Vagina (tissue), 2 donors: ENCODE measurements at places on chromosomes 1 and 21.

- no peak for DNase-seq
These were observed 49.3 kb upstream of the PSEN2 start for GRCh38 chr1:226820941-226821718.

DNA sequence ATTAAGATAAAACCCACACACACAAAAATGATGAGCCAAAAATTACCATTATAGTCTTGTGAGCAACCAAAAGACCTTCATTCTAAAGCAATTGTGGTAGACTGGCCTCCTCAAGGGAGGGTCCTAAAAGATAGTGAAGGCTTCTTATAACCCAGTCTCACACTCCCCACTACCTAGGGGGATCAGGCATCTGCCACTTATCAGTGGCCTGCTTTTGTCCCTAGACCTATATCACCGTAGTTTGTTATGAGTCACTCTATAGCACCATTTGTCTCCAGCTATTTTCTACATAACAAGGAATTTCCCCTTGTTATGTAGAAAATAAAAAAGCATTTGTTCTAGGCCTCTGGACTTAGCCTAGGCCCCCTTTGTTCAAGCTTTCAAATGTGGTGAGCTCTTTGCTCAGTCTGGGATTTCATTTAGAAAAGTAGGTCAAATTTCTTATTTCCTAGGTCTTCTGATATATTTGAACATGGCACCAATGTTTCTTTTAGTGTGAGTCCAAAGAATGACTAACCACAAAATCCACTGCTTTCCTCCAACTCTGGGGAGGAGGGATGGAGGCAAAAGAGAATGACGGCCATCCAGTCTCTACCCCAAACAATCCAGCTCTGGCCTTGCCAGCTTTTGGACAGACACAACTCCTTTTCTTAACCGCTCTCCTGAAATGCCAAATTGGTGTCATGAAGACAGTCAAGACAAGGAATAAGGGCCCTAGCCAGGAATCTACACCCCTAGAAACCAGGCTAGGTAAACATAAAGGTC is 8.9 kb downstream of the ADAR start:
- no peak for DNase-seq

DNA sequence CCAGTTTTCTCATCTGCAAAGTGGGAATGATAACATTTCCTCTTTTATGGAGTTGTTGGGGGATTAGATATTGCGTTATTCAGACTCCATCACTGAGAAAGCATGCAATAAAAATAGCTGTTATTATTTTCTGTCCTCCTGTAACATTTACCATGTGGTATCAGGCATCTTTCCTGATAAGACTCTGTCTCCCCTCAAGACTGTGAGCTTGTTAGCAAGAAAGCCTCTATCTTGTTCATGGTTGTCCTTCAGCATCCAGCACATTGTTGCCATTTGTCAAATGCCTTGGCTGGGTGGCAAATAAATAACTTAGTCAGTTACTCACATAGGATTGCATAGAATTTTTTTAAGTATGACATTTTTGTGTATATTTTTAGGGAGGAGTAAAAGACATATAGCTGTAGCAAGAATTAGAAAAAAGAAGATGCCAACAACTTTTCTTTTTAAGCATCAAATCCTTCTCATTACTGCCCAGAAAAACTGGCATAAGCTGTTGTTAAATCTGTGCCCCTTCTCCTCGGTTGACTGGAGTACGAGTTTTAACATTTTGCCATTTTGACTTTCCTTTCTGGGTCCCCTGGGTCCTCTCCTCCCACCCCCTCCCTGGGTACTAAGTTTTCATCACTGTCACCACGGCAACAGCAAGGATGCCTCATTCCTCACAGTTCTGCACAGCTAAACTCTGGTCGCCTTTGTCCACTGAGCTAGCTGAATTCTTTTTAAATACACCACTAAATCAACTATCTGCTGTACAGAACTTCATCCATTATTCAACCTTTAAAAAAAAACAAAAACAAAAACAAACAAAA is 1.0 kb upstream of the JAM2 start:
- DNase-seq: no peak

GRCh38 chr1:179298952-179299351 is 5.4 kb downstream of the SOAT1 start:
- no peak for DNase-seq

DNA sequence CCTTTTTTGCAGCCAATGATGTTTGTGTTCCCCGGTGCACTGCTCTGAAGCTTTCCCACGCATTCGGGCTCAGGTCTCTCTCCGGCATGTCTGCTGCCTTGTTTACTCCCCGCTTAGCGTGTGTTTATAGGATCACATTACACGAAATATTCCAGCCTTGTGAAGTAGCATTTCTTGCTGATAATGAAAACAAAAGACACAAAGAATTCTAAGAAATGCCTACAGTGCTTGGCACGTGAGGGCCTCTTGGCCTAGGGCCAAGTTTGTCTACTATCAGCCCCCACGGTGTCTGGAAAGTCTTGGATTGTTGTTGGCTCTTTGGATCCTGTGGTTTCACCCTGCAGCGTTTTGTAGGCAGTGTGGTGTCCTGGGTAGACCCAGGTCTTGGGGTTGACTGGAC is 11.2 kb upstream of the GSTM4 start:
- DNase-seq: no peak

DNA sequence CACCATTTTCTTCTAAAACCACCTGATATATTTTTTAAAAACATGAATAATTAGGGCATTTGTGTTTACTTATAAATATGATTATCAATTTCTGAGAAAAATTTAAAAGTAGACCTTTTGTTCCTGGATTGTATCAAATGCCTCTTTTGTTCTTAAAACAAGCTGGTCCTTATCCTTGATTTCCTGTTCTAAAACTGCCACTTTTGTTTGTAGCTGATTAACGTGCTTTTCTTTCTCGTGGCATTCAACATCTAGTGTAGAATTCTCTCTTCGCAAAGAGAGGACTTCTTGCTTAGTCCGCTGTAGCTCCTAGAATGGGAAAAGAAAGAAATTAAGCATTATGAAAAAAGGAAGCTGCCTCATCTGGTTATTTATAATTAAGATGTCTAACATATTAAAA is 25.0 kb downstream of the SASS6 start:
- no peak for DNase-seq

DNA sequence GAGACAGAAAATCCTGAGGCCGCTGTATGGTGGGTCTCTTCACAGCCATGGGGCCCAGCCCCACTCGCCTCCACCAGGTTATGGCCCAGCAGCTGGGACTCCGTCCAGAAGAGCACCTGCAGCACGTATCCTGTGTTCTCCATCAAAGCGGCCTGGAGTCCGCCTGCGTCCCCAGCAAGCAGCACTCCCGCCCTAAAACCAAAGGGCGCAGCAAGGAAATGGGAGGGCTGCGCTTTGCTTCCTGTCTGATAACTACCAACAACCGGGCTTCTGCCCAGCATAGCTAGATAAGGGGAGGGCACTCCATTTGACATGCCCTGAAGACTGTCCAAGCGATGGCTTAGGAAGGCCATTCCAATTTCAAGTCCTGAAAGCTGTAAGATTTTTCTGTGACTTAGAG is 119.9 kb downstream of the KCNJ15 start:
- no peak for DNase-seq

DNA sequence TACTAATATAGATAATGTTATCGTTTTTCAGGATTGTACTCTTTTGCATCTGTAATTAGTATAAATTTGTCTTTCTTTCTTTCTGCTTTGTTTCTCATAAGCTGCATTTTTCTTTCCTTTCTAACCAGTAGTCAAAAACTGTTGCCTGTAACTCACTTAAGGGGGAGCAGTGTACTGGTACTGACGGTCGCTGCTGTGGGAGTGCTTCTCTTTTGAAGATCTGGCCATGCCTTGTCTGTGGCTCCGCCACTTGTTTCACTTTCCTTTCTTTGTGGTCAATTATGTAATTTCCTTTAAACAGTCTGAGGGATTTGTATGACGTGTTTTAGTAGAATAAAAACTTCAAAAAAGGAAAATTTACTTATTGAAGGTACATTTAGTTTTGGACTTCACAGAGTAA is 37.0 kb downstream of the MIA3 start:
- no peak for DNase-seq

- peak; percentile 89 for DNase-seq
These were observed 1.1 kb downstream of the KRTAP10-12 start for GRCh38 chr21:44697811-44698734.

DNA sequence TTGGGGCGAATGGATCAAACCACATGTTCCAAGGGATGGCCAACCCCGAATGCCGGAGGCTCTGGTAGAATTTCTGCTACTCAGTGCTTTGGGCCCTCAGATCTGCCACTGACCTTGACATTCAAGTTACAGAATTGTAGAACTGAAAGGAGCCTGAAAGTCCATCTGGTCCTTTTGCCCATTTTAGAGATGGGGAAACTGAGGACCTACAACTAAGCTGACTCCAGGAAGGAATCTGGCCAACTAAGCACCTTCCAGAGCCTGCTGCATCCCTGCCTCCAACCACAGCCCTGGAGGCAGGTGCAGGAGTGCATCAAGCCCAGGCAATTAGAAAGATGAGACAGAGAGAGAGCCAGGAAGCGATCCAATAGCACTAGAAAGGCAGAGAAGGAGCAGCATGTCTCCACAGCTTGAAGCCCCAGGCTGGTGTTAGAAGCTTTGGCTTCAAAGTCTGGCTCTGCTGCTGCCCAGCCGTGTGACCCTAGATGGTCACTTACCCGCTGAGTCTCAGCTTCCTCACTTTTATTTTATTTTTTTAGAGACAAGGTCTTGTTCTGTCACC is 1.3 kb upstream of the CTRC start:
- DNase-seq: no peak

DNA sequence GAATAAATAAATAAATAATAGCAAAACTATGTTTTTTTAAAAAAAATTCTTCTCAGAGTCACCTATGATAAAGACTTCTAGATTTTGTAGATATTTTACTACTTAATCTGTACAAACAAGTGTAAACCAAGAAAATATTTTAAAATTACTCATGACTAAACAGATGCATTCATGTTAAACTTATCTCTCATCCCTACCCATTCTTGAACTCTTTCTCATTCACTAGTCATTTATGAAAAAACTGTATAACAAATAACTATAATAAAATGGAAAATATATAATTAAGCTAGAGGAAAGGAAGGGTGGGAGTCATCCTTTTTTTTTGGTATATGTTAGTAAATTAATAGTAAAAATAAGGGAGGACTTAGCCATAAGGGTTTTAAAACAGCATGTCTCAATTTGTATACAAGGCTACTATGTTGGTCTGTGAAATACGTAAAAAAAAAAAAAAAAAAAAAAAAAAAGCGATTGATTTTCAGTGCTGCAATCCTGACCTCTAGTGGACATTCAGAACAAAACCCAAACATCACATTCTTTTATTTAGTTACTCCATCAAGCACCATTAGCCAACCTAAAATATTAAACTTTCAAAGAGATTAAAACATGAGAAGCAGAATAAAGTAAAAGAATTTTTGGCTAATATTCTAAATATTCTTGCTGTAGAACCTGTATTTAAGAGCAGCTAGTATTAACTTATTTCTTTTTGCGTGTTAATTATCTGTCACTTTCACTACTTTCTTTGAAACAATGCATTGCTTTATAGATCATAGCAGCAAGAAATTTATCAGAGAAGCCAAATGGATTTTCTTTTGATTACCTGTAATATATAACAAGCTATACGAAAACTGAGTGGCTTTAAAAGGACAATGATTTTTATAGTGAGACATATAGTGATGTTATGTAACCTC is 255.8 kb upstream of the CACYBP start:
- DNase-seq: no peak

GRCh38 chr1:175000697-175001187 is 995 bp downstream of the CACYBP start:
- no peak for DNase-seq

- DNase-seq: no peak
These were observed 11.7 kb downstream of the LHX9 start for GRCh38 chr1:197928849-197929336.

DNA sequence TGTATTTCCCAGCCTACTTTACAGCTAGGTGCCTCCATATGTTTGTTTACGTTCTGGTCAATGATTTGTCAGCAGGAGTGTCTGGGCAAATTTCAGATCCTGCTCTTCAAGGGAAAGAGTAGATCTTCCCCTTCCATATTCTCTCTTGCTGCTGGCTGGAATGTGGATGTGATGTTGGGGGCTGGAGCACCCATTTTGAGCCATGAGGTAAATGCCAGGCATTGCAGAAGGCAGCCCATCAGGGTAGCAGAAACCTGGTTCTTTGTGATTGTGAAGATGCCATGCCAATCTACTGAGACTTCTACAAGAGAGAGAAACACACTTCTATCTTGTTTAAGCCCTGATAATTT is 25.1 kb downstream of the RUNX1 start:
- no peak for DNase-seq

GRCh38 chr1:56462209-56462608 is 117.2 kb downstream of the PLPP3 start:
- DNase-seq: no peak

DNA sequence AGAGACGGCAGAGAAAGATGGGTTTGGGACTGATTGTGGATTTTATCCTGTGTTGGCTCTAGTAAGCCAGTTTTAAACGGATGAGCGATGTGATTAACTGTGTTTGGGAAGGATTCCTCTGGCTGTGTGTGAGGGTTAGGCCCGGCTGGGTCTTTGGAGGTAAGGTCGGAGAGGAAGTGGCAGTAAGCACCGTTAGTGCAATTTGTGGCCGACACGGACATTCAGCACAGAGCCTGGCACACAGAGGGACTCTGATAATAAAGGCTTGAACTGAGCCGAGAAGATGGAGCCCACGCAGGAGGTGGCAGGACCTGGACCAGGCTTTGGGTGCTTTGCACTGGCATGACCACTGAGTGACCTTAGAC is 1.3 kb downstream of the MTFR1L start:
- DNase-seq: no peak

GRCh38 chr1:246036175-246036574 is 470.9 kb downstream of the SMYD3 start:
- no peak for DNase-seq

- no peak for DNase-seq
These were observed 3.8 kb downstream of the IRF2BP2 start for GRCh38 chr1:234605983-234606783.

GRCh38 chr1:9823943-9824701 is at the start of gene CLSTN1:
Gene CLSTN1 (minus strand): TSS chr1:9823965. CDS start chr1:9823733, 232 bp downstream.
- DNase-seq: no peak

DNA sequence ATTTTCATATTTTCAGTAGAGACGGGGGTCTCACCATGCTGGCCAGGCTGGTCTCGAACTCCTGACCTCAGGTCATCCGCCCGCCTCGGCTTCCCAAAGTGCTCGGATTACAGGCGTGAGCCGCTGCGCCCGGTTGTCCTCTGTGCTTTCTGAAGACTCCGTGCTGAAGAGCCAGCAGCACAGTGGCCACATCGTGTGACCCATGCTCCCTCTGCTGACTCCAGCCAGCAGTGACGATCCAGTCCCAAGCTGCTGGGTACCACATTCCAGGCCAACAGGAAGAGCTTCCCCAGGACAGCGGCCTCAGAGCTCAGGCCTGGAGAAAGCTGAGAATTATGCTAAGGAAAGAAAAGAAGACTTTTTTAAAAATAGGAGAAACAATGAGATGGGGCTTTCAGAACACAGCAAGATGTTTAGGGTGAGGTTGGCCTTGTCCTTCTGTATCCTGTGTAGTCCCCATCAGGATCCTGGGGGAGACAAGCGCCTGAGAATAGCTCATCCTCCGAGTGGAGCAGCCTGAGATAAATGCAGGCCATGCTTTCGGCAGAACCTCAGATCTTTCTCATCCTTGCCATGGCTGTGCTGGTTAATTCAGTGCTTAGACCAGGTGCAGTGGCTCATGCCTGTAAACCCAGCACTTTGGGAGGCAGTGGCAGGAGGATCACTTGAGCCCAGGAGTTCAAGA is 207.1 kb downstream of the SLC35F3 start:
- no peak for DNase-seq
